ENCODE measurements at places on chromosomes 2 and 18.

DNA sequence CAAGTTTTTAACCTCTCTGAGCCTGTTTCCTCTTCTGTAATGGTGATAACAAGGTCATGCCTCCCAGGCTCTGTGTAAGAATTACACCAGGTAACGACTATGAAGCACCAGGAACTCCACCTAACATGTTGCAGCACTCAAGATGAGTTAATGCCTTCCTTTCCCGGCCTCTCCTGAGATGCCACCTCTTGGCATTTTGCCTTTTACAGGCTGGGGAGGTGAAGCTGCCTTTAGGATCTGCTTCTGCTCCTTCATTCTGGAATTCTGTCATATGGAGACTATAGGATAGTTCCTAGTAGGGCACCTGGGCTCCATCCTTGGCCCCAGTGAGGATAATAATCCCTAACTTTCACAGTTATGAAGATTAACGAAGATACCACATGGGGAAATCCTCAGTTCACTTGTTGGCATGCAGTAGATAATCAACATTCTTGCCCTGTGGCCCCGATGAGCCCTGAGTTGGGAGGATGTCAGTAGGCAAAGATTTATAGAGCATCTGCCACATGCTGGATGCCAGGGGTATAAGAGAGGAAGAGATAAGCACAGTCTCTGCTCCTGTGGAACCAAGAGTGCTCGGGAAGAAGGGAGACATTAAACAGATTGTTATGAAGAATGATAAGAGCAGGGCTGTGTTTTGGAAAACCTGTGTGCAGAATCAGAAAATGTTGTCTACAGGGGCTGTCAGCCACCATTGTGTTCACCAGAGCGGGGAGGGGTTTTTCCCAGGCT is 43.9 kb upstream of the KCNF1 start:
- no peak for DNase-seq

- DNase-seq = no peak
Observed at GRCh38 chr18:58753976-58754375, 82.7 kb downstream of the MALT1 start.

GRCh38 chr18:44961288-44961995 is 280.8 kb downstream of the SETBP1 start:
- DNase-seq = no peak

DNA sequence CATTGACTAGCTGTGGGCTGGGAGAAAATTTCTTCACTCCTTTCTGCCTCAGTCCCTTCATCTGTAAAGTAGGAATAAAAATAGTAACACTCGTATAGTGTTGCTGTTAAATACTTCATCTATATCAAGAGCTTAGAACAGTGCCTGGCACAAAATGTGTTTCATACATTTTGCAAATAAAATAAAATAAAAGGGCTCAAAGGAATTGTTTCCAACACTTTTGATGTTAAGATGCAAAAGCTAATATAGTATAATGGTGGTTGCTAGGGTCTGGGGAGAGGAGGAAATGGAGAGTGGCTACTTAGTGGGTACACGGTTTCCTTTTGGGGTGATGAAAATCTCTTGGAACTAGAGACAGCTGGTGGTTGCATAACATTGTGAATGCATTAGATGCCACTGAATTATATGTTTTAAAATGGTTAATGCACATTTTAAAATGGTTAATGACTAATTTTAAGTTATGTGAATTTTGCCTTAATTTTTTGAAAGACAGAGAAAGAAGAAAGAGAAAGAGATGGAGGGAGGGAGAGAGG is 542.1 kb upstream of the ID2 start:
- DNase-seq = no peak

DNA sequence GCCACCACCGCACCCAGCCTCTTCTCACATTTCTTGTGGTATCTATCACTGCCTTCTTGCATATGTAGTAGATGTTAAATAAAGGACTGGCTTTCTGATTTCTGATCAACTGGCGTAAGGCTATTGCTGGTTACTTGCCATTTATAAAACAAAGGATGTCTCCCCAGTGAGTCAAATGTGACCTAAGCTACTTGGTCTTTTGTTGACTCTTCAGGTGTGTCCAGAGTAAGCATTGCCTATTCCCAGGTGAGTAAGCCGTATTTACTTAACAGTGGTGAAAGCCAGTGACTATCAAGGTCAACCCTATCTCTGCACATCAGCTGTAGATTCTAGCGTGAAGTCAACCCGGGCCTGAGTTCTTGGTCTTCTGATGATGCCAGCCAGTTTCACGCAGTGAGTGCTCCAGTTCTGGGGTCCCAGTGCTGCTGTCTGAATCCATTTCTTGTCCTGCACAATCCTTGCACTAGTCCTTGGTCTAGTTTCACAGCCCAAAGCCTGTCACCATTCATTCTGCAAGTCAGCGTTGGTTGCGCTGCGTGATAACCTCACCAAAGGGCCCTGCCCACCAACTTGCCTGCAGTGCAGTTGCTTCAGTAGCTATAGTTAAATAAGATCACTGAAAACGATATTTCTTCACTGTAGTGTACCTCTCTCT is 120.2 kb downstream of the GBX2 start:
- no peak for DNase-seq

DNA sequence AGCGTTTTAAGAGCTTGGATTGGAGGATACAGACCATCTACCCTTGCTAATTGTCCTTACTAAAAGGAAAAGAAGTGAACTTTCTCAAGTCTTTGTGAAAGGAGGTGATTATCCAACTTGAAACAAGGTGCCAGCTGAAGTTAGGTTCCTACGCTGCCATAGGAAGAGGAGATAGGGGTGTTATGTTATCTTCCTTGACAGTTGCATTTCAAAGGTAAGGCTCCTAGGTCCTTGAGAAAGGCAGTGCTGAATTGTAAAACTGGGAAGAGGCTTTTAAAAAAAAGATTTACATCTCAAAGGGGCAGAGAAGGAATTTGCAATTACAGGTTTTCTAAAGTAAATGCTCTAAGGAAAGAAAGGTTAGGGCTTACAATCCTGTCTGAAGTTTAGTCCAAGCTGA is 810.2 kb upstream of the LRATD1 start:
- DNase-seq = no peak

- DNase-seq = no peak
Observed at GRCh38 chr2:58594175-58594574, 353.1 kb upstream of the FANCL start.

DNA sequence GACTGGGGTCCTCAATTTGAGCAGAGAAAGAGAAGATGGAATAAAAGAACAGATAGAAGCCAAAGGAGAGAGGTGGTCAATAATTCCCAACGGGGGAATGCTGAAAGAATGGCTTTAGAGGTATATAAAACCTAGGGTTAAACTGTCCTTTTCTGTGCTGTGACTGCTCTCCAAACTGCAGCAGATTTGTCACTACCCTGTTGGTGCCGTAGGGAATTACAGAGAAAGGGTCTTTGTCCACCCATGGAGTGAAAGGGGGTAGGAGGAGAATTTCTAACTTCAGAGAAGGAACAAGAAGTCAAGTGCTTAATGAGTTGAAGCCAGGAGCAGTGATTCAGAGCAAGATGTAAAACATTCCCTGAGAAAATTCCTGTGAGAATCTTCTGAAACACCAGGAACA is 486.5 kb downstream of the NUP35 start:
- DNase-seq = no peak

- DNase-seq = no peak
Observed at GRCh38 chr2:99915108-99915675, 227.2 kb downstream of the AFF3 start.

GRCh38 chr2:11710210-11710609 is 36.2 kb upstream of the LPIN1 start:
- no peak for DNase-seq

- no peak for DNase-seq
Observed at GRCh38 chr2:9467687-9468086, 6.7 kb upstream of the IAH1 start.

DNA sequence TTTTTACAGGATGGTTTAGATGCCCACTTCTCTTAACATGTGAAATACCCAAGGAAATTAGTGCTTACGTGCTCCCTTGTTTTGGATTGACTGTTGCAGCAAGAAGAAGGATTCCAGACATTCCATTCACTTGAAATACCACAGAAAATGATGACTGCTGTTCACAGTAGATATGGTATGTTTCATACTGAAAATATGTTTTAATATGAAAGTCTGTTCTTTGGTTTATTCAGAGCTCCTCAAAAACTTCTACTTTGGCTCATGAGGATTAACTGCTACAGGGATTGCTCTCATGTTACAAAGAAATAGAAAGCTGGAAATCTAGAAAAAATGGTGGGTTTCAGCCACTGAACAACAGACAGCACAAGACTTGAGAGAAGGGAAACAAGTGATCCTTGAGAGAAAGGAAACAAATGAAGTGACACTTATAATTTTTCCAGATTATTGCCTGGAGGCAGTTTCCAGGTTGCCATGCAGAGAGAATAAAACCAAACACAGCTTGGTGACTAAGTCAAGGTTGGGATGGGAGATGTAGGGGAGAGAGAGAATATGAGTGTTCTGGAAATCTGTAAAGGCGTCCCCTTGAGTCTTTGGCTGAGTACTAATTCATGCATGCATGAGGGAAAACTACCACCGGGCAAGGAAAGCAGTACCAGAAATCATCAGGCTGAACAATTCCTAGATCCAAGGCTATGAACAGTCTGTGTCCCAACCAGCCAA is 348.1 kb downstream of the CLIP4 start:
- DNase-seq = no peak

DNA sequence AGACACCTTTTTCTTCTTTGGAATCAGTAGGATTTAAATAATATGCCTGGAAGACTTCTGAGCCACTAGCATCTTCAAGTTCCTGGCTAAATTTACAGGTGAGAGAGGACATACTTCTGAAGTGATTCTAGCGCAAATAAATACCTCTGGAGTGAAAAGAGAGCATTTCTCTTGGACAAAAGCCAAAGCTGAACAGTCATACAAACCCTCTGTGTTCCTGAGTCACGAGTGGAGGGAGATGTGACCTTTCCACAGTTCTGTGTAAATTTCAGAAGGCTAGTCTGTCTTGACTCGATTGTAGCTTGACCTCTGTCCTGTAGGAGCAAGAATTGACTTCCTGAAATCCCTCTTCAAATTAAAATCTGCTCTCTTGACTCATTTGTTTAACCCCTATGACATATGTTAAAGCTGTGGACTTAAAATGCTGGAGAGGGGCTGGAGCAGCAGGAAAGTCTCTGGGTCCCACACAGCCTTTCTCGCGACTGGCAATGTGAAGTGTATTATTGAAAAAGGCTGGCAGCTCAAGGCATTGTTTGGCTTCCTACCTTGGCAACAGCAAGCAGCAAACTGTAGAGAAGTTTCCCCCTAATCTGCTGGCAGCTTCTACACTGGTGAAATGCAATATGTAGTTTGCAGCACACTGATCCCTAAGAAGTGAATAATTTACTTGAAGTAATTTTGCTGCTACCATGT is 79.6 kb upstream of the GCFC2 start:
- DNase-seq = no peak

DNA sequence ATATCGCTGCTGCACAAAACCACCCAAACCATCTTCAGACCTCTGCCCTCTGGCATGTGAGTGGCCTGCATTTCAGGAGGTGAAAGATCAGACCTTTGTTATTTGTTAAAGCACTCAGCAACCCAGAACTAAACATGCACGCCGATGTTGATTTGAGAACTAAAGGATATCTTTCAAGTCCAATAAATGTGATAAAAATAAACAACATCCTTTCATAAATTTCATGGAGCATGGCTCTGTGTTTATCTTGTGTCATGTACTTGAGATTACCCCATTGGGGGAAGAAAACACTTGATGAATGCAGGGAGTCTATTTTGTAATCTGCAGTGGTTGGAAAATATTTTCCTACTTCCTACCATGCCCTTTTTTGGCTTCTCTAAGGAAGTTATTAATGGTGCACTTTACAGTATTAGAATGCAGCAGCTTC is 70.8 kb upstream of the GATA6 start:
- no peak for DNase-seq

DNA sequence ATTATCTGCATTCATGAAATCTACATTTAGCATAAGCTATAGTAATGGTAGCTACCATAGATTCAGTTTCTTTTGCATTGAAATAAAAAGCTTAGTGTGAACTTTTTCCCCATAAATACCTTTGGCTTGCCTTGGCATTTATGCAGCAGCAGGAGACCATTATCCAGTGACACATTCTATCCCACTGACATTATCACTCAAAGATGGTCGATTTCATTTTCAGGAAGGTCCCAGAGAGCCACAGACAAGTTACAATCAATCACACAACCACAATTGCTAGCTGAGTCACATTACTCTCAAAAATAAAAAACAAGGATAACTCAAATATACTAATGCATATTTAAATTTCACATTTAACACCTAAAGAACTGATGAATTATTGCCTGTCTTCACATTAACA is 512.7 kb upstream of the CDH2 start:
- DNase-seq = no peak

DNA sequence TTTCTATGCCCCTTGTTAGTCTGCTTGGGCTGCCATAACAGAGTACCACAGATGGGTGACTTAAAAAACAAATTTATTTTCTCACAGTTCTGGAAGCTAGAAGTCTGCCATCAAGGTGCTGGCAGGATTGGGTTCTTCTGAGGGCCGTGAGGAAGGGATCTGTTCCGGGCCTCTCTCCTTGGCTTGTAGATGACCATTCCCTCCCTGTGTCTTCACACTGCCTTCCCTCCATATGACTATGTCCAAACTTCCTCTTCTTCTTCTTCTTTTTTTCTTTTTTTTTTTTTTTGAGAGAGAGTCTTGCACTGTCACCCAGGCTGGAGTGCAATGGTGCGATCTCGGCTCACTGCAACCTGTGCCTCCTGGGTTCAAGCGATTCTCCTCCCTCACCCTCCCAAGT is 13.1 kb upstream of the CCNYL1 start:
- DNase-seq = no peak

DNA sequence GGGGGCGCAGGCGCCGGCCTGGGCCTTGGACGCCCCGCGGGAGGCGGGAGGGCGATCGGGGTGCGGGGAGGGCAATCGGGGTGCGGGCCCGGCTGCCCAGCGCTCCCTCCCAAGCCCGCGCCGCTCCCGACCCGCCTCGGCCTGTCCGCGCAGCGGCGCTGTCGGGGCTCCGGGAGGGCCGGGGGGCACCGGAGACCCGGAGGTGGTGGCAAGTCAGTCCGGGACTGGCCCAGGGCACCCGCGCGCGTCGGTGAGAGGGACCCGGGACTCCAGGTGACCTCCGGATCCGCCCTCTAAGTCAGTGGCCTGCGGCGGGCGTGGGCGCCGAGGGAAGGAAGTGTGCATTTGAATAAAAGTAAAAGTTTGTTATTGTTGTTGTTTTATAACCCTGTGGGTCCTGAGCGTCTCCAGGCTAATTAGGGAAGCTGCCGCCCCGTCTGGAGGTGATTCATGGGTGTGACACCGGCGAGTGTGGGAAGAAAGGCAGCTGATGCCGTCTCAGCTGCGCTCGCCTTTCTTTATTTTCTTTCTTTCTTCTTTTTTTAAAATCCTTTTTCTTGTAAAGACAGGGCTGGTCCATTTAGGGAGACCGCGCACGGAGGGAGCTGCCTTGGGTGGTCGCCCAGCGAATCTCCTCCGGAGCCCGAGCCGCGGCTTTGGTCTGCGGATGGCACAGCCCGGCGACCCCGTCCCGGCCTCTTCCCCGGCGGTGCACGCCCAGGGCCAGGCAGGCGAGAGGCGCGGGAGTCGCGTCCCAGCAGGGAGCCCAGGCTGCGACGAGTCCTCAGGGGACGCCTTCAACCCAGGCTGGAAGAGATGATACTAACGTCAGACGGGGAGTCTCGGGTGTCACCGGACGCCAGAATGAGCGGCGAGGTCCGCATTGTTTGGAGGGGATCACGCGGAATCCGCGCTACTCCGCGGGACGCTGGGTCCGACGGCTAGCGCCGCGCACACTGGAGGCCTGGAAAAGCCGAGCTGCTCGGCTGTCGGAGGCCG is 627 bp upstream of the CRACDL start:
- no peak for DNase-seq

Measured in activated CD4-positive, alpha-beta T cell treated with anti-CD3 and anti-CD28 coated beads, Interleukin-2, amount 50 U/mL, for 1 hour (primary cell).